ENCODE measurements at places on chromosomes 5 and 9. TPM values are rescaled to one million over a fixed set of nuclear protein-coding genes. Genes with fewer than 3 reads are reported as not detected.

PLPP7 gene
- 26.2 TPM for total RNA-seq

ANAPC2 gene
- total RNA-seq = 71.0 TPM

ELAVL2 gene
- 108 TPM for total RNA-seq

MRPL41 gene
- total RNA-seq = 97.7 TPM

SELENOP gene
- 125 TPM for total RNA-seq

SPINK1 gene
- total RNA-seq = not detected
